Urothelium cell line (cell line): ENCODE measurements at places on chromosomes 6 and 20.

- no peak for DNase-seq
These were observed 33.7 kb downstream of the SRSF3 start for GRCh38 chr6:36627801-36628246.

DNA sequence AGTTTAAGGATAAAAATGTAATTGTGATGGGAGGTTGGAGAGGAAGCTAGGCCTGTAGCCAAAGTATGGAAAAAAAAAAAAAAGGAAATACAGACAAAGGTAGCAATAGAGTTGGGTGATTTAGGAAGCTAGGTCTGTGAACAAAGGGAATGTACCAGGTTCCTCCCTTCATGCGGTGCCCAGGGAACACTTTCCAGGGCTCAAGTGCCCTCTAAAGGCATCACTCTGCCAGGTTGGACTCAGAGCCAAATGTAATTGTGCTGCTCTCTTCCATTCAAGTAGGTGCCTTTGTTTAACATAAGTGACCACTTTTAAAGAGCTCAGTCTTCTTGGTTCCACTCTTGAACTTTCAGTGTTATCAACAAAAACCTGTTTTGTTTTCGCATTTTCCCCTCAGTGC lies 159.7 kb upstream of the AHI1 start:
- DNase-seq: no peak

GRCh38 chr6:144340541-144341371 lies 55.6 kb downstream of the UTRN start:
- no peak for DNase-seq

GRCh38 chr20:61886721-61887595 lies 178.7 kb downstream of the TAF4 start:
- DNase-seq: peak; percentile 81

GRCh38 chr20:8043687-8044282 lies 24.2 kb upstream of the TMX4 start:
- peak; percentile 54 for DNase-seq

DNA sequence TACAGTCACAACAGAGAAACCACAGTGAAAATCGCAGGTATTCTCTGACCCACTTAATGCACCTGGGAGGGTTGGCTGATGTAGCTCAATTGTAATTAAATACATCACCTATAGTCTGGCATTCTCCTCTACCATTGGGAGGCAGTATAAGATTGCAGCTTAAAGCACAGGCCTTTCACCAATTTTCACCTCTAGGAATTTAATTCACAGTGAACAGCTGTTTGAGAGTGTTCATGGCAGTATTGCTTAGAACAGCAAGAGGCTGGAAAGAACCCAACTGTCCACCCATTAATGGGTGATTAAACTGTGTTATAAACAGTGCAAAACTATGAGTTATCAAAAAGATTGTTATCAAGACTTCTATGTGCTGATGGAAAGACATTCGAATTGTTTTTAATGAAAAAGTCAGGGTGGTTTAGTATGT lies 2.0 kb downstream of the EDEM2 start:
- peak; percentile 67 for DNase-seq

- no peak for DNase-seq
These were observed 12.7 kb downstream of the SYTL3 start for GRCh38 chr6:158662607-158662953.

- peak; percentile 94 for DNase-seq
These were observed at the start of gene MRPS10 for GRCh38 chr6:42217519-42218367. Gene MRPS10 (minus strand): TSS chr6:42217861. CDS start chr6:42217849, 12 bp downstream.

GRCh38 chr6:168029459-168030217 lies 32.2 kb downstream of the KIF25 start:
- no peak for DNase-seq

DNA sequence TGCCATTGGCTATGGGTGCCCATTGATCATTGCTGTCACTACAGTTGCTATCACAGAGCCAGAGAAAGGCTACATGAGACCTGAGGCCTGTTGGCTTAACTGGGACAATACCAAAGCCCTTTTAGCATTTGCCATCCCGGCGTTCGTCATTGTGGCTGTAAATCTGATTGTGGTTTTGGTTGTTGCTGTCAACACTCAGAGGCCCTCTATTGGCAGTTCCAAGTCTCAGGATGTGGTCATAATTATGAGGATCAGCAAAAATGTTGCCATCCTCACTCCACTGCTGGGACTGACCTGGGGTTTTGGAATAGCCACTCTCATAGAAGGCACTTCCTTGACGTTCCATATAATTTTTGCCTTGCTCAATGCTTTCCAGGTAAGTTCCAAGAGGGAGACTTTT lies 16.4 kb downstream of the ADGRF4 start:
- peak; percentile 44 for DNase-seq

- DNase-seq: no peak
These were observed 41.9 kb upstream of the HFE start for GRCh38 chr6:26045065-26045927.

- DNase-seq: no peak
These were observed 1.1 kb downstream of the BPIFB3 start for GRCh38 chr20:33054791-33055190.

GRCh38 chr6:44176762-44177509 lies 18.3 kb downstream of the CAPN11 start:
- DNase-seq: no peak

- DNase-seq: no peak
These were observed 1.2 kb downstream of the CBFA2T2 start for GRCh38 chr20:33490934-33491656.

DNA sequence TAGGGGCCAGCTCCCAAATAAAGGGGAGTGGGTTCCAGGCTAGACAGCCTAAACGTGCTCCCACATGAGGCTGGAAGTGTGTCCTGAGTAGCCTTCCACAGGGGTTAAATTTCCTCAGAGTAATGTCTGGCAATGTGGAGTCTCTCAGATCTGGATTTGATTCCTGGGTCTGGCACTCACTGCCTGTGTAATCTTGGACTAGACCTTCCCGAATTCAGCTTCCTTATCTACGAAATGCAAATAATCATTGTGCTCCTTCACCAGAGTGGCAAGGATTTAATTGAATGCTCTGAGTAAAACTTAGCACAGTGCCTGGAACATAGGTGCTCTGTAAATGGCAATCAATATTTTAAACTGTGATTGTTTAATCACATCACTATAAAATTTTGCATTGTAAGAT lies 114.4 kb downstream of the SLX4IP start:
- no peak for DNase-seq

DNA sequence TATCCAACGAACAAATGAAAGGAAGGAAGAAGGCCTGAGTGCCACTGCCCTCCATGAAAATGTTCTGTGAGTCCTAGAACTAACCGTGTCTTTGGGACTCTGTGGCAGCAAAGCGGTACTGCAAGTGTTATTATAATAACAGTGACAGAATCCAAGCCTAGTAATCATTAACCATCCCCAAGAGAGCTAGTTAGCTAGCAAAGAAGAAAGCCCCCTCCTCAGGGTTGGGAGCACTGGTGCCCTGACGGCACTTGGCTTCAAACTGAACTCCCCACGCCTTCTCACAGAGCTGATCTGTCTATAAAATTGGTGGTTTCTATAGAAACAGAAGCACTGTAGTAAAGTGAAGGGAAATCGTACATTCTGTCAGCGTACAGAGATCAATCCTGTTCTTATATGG lies 239.8 kb downstream of the PTPRT start:
- DNase-seq: no peak

DNA sequence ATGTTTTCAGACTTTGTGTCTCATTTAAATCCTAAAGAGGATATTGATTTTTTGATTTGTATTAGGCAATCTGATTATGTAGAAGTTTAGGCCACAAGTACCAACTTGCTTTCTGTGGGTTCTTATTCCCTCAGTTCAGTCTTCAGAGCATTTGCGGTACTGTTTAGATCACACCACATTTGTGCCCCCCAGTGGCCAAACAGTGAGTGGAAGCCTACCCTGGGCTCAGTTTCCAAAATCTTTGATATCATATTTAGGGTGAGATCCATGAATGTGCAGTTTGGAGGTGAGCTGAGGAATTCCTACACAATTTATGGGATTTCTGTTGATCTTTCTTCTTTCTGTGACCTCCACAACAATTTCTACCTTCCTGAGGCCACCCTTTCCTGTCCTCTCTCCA lies 92.3 kb upstream of the FUT9 start:
- DNase-seq: peak; percentile 9

DNA sequence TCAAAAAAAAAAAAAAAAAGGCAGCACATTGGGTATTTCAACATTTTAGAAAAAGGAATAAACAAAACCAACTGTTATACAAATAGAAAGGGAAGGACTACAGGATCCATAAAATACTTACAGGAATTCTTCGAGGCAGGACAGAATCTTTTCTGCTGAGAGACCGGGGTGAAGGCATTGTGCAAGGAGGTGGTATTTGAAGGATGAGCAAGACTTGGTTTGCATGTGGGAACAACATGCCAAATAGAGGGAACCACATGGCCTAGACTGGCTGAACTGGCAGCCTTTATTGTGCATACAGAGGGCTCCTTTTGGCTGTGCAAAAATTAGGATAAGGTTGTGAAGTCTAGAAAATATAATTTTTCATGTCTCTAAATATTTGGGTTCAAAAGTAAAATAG lies 62.9 kb downstream of the SCAND1 start:
- DNase-seq: no peak

DNA sequence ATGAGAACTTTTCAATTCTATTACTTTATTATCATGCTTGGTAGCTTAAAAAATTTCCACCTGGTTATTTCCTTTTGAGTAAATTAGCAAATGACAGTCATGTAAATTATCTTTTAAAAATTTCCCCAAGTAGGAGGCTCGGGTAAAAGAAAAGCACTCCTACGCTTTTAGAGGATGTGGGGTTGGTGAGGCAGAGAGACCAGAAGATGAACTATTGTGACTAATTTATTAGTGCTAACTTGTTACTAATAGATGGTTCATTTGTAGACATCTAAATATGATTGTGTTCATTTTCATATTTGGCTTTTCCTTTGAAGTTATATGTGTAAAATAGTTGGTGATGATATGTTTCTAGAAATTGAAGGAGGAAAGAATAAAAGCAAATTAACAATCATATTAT lies 27.0 kb downstream of the ZNF292 start:
- no peak for DNase-seq

DNA sequence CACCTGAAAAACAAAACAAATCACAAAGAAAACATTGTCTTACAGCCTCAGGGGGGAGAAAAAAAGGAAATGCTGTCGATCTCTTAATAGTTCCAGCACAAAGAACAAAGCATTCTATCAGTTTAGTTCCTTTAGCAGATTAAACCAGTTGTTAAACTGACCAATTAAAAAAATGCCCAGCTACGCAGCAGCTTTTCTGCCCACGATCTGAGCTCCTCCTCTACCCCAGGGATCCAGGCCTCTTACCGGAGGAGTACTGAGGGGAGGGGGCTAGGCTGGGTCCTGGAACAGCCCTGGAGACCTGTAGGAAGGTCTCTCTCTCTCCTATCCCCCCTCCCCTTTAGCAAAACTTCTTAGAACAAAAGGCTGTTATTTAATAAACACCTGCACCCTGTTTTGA lies 13.4 kb downstream of the PTK7 start:
- no peak for DNase-seq

DNA sequence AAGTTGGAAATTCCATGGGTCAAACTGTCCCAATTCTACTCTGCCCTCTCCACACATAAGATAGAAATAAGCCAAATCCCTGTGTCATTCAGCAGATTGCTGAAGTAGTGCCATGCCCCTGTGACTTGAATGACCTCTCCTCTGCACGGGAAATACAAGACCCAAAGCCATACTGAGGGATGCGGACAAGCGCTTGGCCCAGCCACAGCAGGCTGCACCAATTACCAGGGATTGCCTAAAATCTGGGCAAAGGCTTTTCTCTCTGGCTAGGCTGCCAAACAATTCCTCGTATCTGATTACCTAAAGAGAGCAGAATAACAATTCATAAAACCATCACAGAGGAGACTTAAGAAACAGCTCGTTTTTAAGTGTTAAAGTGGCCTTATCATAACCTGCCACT lies 421.8 kb upstream of the JARID2 start:
- no peak for DNase-seq

- DNase-seq: no peak
These were observed 149.5 kb upstream of the RPS6KA2 start for GRCh38 chr6:166776571-166776970.

- DNase-seq: no peak
These were observed 12.6 kb downstream of the RNF217 start for GRCh38 chr6:124974771-124975377.

DNA sequence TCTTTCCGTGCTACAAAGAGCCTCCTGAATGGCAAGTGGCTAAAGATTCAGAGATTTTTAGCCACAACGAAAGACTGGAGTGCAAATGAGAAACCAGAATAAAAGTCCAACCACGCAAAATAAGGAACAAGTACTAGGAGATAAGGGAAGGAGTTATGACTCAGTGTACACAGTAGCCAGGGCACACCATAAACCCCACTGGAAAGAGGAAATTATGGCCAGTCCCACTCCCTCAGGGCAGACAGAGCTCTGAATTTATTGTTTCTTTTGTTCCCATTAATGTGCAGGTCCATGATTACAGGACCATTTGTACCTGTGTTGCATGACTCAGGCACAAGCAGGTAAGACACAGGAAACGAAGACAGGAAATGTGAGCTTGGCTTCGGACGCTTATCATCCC lies 150.3 kb upstream of the PREP start:
- no peak for DNase-seq

GRCh38 chr6:83914953-83915352 lies 55.5 kb downstream of the CYB5R4 start:
- no peak for DNase-seq

DNA sequence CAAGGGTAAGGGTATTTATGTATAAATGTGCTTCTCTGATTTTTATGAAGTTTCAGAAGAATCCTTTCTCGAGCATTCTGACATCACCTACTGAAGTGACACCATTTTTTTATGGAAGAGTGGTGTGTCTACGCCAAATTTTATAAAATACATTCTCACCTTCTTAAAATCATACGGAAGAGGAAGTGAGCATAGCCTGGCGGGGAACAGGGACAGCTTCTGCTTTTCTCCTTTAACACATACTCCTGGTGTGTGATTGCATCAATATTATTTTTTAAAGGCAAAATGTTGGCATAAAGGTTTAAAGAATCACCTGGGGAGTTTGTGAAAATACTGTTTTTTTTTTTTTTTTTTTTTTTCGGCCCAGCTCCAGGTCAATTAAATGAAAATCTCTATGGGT lies 733.6 kb upstream of the MAN1A1 start:
- DNase-seq: no peak
